D721Med (cell line): ENCODE measurements at places on chromosomes 16 and 17.

GRCh38 chr17:72165192-72165866 is 44.5 kb downstream of the SOX9 start:
- no peak for DNase-seq

- no peak for DNase-seq
Measured at GRCh38 chr16:53840456-53840855, 136.5 kb downstream of the FTO start.

GRCh38 chr17:50452630-50453300 is 15.9 kb downstream of the CHAD start:
- no peak for DNase-seq

- DNase-seq: no peak
Measured at GRCh38 chr16:17359788-17360390, 110.9 kb downstream of the XYLT1 start.

GRCh38 chr17:3859940-3860339 is 13.9 kb upstream of the NCBP3 start:
- no peak for DNase-seq

DNA sequence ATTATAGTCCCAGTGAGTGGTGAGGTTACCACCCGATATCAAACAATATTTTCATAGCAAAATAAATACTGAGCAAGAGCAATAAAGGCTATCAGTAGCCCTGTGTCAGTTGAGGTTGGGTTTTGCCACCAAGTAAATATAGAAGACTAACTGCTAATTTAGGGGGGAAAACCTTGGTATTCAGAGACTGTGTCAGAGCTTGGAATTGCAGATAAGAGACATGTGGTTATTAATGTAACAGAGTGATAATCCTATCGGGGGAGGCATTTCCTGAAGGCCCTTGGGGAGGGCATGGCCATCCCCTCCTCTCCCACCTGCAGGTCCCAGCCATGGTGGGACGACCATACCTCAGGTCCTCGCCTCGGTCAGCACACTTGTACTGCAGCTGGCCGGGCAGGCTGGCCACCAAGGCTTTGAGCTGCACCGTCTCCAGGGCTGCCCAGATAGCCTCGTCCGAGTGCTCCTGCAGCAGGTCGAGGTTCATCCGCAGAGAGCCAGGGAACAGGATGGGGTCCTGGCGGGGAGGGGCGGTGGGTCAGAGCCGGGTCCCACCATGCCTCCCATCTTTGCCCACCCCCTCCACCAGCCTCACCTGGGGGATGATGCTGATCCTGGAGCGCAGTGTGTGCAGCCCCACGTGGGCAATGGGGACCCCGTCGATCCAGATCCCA is 68.9 kb downstream of the ABCC6 start:
- DNase-seq: no peak

- DNase-seq: no peak
Measured at GRCh38 chr17:78879635-78880186, 23.3 kb downstream of the CEP295NL start.

GRCh38 chr17:19830061-19830460 is 37.7 kb downstream of the ULK2 start:
- no peak for DNase-seq

GRCh38 chr16:8458481-8459046 is 131.7 kb downstream of the TMEM114 start:
- no peak for DNase-seq
